ENCODE measurements at places on chromosomes 5 and 9.

DNA sequence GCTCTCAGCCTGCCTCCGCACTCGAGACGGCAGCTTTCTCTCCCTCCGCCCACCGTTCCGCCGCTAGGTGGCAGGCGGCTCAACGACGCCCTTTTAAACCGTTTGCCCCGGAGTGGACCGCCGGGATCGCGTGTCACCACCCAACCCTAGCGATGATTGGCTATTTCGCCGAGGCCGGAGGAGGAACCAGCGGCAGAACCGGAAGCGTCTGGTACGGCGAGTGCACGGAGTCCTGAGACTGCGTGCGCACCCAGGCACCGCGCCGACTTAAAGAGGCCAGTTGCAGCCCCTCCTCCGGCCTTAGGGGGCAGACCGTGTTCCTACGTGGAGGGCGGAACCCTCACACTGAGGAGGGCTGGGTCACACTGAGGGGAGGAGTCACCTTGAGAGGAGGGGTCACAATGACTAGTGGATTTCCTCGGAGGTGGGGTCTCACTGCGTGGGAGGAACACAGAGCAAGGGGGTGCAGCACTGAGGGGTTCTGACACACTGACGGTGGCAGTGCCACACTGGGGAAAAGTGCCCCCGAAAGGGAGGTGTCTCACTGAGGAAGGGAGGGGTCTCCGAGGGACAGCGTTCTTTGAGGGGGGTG is 980 bp upstream of the TESK1 start:
- DNase-seq = peak; percentile 100

DNA sequence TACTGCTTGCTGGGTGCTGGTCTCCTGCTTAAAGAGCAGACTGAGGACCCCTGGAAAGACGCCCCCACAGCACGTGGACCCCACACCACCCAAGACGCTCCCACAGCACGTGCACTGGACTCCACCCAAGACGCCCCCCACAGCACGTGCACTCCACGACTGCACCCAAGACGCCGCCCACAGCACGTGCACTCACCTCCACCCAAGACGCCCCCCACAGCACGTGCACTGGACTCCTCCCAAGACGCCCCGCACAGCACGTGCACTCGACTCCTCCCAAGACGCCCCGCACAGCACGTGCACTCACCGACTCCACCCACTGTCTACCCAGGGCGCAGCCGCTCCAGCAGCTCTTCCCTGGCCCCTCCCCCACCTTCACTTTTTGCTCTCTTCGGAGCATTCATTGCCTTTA is 50.5 kb downstream of the EHMT1 start:
- peak; percentile 20 for DNase-seq

- DNase-seq = peak; percentile 64
These were observed 96.1 kb upstream of the NFIL3 start for GRCh38 chr9:91519520-91520277.

DNA sequence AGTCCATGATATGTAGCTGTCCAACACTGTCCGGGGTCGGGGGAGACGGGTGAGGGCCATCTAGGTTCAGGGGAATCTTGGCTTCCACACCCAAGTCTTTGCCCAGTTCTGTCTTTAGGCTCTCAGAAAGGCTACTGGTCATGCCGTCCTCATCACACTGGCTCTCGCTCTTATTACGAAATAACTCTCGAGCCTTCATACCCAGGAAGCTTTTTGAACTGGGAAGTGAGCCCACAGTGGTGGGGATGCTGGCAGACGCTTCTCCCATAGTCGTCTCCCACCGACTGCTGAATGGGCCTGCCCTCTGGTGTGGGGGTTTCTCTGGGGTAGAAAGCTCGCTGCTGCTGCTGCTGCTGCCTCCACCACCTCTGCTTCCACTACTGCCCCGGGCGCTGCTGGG is 17.6 kb downstream of the SPACA9 start:
- DNase-seq = no peak

GRCh38 chr9:12414514-12414913 is 278.7 kb upstream of the TYRP1 start:
- DNase-seq = no peak

DNA sequence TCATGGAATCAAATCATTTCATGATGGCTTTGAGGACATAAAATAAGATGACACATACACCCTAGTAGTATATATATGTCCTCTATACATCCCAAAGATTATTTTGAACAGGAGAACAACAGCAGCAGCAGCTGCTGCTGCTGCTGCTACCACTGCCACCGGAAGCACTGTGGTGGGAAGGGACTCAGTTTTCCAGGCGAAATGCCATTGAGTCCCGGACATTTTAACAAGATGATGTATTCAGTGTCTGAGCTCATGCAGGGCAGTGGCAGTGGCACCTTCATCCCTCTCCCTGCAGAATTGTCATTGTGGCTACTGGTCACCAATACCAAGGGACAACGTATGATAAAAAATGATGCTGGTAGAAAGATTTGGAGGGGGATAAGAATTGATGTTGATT is 151.3 kb downstream of the CHSY3 start:
- DNase-seq = peak; percentile 24

DNA sequence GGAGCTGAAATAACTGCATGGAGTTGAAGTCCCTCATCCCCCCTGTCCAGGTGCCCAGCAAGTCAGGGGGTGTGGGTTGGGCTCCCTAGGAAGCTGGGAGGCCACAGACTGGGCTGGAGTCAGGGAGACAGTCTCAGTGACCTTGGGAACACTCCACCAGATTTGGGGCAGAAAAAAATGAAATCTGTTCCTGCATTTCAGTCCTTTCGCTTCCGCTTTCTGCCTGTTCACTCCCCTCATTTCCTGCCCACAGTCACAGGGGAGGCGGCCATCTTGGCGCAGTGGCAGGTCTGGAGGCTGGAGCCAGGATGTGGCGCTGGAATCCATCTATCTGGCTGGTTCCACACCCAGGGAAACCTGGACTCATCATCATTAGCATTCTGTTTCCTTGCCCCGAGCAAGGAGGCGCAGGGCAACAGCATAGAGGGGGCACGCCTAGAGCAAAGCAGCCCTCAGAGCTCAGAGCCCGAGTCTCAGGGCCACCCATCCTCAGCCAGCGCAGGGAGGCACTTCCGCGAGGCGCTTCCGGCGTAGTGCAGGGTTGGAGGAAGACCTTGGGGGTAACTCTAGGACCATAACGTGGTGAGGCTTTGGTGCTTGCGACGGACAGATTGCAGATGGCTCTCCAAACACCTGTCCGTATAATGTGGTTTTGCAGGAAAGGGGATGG is 86.2 kb upstream of the HSPA9 start:
- no peak for DNase-seq

DNA sequence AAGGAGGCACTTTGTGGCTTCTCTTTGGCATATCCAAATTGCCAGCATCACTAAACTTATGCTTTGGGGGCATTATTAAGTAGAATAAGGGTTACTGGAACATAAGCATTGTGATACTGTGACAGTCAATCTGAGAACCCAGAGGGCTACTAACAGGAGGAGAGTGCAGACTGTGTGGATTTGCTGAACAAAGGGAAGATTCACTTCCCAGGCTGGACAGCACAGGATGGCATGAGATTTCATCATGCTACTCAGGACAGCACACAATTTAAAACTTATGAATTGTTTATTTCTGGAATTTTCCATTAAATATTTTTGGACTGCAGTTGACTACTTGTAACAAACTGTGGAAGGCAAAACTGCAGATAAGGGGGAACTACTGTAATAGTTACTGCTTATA is 212.5 kb downstream of the TMC1 start:
- no peak for DNase-seq

DNA sequence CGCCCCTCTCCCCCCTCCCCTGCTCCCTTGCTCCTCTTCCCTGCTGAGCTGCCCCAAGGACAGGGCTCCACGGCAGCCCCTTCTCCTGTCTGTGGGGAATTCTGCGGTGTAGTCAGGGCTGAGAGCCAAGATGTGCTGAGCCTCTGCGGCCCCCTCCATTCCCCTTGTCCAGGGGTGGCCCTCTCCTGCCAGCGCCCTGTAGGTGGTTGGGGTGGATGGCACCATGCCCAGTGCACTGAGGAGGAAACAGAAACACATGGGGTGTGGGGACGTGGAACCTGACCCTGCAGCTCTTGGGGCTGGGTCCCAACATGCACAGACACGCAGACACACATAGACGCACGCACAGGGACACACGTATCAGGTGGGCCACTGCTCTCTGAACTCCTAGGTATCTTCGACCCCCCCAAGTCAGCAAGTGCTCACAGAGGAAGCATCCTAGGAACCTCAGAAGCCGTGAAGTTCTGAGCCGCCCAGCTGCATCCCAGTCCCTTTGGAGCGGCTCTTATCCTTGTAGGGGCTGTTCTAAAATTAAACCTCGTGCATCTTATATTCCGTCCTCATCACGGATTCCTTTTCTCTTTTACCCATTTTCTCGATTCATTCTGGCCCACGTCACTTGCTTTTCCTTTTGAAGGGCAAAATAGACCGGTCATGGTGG is 64.8 kb downstream of the HMCN2 start:
- no peak for DNase-seq

GRCh38 chr9:4422495-4422894 is 67.8 kb upstream of the SLC1A1 start:
- no peak for DNase-seq

DNA sequence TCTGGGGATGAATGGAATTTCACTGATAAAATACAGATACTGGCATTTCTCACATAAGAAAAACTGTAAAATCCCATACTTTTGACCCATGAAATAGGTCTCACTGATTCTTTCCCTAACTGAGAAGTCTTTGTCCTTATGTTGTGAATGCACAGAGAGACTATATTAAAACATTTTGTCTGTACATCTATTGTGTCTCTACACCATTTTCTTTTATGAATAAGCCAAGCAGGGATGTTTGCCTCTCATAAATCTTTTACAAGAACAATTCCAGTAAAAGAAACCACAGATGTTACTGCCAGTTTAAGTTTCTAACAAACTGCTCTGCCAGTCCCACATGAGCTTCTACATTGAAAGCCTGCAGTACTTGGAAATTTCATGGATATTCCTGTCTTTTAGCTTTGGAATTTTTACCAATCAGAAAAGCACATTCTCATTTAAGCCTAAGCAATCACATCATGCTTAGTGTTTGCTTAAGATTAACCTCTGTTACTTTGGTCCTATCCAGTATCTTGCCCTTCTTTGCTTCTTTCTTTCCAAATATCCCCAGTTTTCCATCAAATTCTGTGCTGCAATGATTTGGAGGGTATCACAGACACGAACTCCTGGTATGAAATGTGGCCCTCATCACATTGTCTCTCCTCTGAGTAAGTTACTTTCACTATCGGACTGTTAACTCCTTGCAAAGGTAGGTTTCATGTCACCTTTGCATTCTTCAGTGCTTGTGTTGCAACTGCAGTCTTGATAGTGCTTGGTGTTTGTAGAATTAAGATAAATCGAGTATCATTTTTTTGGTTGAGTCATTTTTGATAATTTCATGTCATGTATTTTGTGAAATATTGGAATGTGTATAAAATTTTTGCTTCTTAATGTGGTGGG is 415.1 kb upstream of the ADAMTSL1 start:
- no peak for DNase-seq

- no peak for DNase-seq
These were observed 99.5 kb downstream of the VPS13A start for GRCh38 chr9:77276799-77277198.

DNA sequence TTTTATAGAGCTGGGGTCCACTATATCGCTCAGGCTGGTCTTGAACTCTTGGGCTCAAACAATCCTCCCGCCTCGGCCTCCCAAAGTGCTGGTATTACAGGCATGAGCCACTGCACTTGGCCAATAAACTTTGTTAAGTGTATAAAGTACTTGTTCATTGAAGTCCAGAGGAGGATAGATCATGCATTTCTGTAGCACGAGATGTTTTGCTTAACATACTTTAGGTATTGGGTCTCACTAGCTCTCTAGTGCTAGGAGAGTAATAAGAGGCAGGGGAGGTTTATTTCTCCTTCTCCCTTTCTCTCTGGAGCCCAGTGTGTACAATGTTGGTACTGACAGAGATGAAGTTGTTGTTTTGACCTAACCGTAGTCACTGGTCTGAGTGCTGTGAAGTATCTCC is 125.6 kb upstream of the KLF9 start:
- no peak for DNase-seq

DNA sequence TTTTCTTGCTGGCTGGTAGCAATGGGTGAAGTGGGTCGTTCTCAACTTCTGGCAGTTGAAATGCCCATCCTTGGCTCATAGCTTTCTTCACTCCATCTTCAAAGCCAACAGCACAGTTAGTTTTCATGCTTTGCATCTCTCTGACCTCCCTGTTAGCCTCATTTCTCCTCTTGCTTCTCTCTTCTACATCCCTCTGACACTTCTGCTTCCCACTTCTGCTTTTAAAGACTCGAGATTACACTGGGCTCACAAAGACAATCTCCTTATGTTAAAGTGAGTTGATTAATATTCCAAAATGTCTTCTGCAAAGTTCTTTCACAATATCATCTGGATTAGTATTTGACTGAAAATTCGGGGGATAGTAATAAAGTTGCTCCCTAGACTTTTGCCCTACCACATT is 684.8 kb upstream of the CCNG1 start:
- no peak for DNase-seq

DNA sequence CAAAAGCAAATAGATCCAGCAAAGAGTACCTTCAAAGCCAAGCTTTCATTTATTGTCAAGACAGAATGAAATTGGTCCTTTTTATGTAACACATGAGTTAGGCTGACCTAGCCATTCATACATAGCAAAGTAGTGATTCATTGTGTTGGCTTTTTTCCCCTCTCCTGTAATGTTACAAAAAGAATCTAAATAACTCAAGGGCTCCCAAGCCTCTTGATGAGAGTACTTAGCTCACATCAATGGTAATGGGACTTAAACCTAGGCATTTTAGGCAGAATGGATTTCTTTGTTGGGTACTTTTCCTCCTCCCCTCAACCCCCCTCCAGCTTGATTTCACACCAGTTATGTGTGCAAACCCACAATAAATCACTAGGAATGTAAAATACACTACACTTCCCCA is 123.7 kb downstream of the EBF1 start:
- peak; percentile 94 for DNase-seq

- no peak for DNase-seq
These were observed 12.8 kb downstream of the RALGPS1 start for GRCh38 chr9:126927419-126927818.

- no peak for DNase-seq
These were observed 143.4 kb downstream of the MTRR start for GRCh38 chr5:8012131-8012977.

GRCh38 chr5:392431-392988 is 50.5 kb upstream of the EXOC3 start:
- peak; percentile 86 for DNase-seq

GRCh38 chr5:133839721-133840120 is 128.7 kb downstream of the C5orf15 start:
- no peak for DNase-seq

DNA sequence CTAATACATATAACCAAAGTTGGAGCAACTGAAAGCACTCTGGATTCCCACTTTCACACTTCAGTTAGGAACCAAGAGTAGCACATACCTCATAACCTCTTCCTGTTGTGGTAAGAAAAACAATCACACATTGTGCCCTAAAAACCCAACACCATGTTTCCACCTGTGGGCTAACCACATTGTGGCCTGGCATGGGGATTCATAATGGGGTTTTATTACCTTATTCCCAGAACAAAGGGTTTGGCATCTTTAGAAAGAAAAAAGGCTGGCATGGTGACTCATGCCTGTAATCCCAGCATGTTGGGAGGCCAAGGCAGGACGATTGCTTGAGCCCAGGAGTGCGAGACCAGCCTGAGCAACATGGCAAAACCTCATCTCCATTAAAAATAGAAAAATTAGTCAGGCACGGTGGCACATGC is 60.6 kb downstream of the HSD17B3 start:
- DNase-seq = no peak
